Nucleus accumbens (tissue), 56 donors: ENCODE measurements at places on chromosomes 1 and 21.

- DNase-seq = no peak
Measured at GRCh38 chr1:217453816-217454215, 177.1 kb downstream of the GPATCH2 start.

- no peak for DNase-seq
Measured at GRCh38 chr1:101124405-101124804, 98.8 kb upstream of the DPH5 start.

DNA sequence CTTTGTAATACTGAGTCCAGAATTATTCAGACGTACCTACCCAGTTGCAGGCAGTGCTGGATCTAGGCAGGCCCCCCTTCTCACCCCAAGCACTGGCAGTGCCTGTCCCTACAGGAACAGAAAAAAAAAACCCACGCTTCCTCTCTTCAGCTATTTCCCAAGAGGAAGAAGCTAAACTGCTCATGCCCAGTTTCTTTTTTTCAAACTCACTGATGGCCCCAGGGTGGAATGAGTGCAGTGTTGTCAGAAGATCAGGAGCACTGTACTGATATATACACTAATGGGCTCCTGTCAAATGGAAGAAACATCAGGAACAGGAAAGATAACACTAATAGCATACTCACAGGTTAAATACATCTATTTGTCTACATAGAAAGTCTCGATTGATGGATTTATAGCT, 28.2 kb upstream of the DOCK7 start:
- DNase-seq = no peak

- no peak for DNase-seq
Measured at GRCh38 chr1:207286786-207287468, 34.6 kb upstream of the CD55 start.

DNA sequence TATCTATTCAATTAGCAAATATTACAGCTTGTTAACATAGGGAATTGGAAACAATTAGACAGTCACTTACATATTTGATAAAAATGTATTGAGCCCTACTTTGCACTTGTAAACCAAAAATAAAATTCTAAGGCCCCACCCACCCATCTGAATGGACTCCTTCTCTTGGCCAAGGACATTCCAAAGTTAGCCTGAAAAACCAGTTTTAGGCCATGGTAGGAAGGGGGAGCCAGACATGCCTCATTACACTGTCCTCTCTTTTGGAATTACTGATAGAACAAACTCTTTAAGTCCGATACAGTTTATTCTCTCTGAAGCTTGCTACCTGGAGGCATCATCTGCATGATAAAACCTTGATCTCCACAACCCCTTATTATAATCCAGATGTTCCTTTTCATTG, 28.0 kb upstream of the TSPAN2 start:
- no peak for DNase-seq

GRCh38 chr1:40162753-40163441, 1.7 kb downstream of the RLF start:
- no peak for DNase-seq

DNA sequence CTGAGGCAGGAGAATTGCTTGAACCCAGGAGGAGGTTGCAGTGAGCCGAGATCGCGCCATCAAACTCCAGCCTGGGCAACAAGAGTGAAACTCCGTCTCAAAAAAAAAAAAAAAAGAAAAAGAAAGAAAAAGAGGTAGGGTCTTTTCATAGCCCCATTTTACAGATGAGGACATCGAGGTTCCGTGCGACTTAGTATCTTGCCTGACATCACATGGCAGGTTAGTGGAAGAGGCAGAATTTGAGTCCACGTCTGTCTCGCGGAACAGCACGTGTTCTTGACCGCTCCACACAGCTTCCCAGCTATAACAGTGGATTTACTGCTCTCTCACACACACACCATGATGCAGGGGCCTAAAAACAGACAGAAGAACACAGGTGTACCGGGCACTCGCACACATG, 1.1 kb downstream of the CTRC start:
- no peak for DNase-seq

DNA sequence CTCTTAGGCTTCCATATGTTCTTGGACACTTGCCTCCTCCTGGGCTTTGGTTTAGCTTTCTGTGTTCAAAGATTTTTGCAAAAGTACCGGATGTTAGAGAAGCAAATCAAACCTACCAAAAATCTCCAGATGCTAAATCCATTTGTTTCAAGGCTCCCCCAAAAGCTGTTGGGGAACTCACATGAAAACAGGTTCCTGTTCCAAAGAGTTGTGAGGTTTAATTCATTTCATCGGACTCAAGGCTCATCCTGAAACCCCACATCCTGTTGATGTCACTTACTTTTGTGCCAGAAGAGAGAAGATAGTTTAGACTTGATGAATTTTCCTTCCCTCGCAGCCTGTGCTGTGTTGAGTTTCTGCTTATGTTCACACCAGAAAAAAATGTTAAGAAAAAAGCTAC, 41.7 kb upstream of the RXRG start:
- no peak for DNase-seq

DNA sequence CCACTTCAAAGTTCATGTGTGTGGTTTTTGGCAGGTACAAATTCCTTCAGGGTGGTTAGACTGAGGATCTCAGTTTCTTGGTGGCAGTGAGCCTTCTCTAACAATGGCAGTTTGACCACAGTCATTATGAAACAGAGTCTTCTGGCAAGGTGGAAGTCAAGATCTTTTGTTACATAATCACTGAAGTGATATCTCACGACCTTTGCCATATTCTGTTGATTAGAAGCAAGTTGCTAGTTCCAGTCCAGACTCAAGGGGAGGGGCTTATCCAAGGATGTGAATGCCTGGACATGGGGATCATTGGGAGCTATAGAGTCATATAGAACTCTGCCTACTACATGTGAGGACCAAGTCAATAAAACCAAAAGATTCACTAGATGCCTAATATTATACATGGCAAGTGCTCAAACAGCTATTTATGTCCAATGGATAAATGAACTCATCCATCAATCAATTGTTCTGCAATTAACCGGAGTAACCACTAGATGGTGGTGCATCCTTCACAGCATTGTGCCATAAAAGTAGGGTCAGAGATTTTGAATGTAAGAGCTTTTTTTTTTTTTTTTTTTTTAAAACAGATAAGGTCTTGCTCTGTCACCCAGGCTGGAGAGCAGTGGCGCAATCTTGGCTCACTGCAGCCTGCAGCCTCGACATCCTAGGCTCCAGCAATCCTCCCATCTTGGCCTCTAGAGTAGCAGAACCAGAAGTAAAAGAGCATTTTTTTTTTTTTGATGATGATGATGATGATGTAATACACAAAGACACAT, 131.9 kb downstream of the CRB1 start:
- DNase-seq = no peak

DNA sequence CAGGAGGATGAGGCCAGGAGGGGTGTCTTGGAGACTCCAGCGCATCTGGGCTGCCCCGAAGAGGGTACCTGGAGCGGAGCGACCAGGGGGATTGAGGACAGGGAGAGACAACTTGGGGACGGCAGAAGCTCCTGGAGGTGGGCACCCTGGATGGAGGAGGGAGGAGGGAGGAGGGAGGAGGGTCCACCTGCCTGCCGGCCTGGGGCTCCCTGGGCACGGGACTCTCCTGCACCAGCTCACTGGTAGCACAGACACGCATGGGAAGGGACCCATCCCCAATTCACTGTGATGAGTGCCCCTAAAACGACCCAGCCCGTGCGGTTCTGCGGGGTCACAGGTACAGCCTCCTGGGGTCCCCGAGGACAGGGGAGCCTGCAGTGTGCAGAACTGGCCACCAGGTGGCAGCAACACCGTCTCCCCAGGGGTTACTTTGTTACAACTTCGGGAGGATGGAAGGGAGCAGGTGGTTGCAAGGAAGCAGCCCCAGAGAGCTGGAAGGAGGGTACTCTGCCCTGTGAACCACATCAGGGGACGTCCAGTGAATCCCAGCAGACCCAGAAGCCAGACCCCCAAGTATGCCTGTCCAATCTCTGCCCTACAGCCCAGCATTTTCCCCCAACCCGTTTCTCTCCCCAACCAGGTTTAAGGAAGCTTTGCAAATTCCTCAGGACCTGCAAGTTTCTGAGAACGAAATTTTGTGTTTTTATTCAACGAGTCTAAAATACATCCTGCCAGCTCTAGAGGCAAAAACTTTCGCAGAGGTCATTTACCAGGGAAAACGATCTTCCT, 482.4 kb downstream of the NPHP4 start:
- peak; percentile 22 for DNase-seq

DNA sequence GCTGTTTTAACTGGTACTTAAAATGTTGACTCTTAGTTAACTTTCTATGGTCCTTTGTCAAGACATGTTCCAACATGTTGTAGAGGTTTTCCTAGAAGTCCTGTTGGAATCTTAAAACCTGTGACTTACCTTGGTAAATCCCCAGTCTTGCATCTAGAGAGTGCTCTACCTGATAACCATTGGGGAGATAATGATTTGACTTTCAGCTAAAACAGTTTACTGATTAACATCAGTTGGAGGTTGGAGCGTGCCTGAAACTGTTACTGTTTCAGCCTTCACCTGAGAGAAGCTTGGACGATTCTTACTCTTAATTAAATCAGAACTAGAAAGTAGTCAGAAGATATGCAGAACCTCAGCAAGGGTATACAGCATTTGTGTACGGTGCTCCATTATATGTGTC, 8.8 kb downstream of the MDM4 start:
- no peak for DNase-seq

DNA sequence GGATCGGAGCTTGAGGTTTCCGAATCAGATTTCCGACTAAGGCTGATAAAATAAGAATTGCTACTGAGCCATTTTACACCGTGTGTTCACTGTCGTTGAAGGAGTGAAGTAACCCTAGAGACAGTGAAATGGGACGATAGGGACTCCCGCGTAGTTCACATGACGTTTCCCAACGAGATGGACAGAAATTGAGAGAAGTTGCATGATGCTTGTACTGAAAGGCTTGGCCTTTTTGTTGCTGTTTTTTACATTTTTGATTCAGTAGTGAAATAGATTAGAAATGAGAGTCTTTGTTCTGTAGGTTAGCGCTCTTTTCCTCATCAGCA, 1.2 kb downstream of the KHDRBS1 start:
- DNase-seq = no peak

- no peak for DNase-seq
Measured at GRCh38 chr1:89644119-89644814, 11.3 kb downstream of the LRRC8C start.

- no peak for DNase-seq
Measured at GRCh38 chr1:15578921-15579682, 5.7 kb downstream of the AGMAT start.

DNA sequence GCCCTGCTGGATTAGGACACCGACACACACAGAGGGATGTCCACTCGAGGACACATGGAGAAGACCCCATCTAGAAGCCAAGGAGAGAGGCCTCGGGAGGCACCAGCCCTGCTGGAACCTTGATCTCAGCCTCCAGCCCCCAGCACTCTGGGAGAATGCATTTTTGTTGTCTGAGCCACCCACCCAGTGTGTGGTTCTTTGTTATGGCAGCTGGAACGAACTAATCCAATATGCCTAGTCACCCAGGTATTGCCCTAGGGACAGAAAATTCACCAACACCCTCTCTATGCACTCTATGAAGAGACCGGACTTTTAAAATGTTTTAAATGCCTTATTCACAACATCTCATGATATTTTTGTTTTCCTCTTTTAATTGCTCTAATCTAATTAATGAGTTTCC, 117.4 kb downstream of the CRYAA start:
- no peak for DNase-seq

- DNase-seq = no peak
Measured at GRCh38 chr1:107464827-107465226, 324.0 kb downstream of the NTNG1 start.

DNA sequence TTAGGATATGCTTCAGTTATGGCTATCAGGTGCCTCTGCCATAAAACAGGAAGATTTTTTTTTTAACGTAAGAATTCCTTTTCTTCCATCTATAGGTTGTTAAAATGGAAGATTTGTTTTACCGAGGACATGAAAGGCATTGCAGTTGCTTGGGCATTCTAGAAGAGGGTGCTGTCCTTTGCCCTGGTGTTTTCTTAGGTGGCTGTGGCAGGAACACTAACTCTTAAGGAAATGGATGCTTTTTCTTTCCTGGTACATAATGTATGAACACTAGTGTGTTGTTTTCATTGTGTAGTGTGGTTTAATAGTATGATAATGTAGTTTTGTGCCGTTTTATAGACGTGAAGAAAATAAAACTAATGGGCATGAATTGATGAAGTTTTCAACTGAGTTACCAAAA, 47.2 kb downstream of the UCK2 start:
- DNase-seq = no peak

GRCh38 chr1:54614024-54614423, 9.3 kb downstream of the FAM151A start:
- no peak for DNase-seq

DNA sequence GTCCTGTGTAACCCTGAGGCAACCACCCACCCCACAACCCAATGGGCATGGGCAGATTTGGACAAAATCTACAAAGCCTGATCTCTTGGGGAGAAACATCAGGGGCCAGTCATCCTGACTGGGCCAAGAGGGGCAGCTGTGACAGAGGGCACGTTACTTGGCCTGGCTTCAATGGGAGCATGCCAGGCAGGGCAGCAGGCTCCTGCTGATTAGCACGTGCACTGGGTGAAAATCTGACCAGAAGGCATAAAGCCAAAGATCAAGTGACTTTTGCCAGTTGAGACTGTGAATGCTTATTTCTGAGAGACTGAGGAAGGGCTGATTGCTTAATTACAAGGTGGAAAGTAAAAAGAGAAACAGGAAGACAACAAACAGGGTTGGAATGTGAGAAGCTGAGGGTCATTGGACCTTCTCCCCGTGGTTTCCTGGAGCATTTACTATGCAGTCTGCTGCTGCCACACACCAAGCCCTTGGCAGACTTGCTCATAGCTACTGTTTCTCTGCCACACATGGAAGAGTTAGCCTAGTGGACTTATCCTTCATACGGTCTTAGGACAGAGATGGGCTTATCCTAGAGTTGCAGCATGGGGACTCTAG, 39.8 kb upstream of the TNR start:
- no peak for DNase-seq

- no peak for DNase-seq
Measured at GRCh38 chr1:176604461-176604860, 141.5 kb downstream of the PAPPA2 start.

GRCh38 chr1:157162345-157162744, 24.1 kb upstream of the ETV3 start:
- no peak for DNase-seq

DNA sequence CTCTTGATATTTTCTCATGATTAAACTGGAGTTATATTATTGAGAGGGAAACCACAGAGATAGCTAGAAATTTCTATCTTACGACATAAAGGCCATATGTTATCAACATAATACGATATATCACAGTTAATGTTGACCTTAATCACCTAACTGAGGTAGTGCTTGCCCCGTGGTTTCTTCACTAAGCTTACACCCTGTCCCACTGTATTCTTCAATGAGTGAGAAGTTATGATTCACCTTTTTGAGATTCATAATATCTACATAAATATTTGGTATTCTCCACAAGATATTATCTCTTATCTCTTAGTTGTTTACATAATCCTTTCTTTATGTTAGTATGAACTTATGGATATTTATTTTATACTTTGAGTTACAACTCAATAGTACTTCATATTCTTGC, 1714.1 kb downstream of the BRINP3 start:
- DNase-seq = no peak

DNA sequence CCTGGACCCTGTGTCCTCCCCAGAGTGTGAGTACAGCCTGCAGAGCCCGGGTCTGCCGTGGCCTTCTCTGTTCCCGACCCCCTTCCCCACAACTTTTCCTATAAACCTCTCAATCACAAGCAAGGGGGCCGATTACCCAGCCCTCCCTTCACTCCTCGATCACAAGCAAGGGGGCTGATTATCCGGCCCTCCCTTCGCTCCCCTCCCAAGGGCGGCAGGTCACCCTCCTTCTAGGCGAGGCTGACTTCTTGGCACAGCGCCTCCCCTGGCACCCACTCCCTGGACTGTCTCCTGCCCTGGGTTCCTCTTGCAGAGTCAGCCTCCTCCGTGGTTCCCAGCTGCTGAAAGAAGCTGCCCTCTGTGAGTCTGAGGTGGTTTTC, 12.3 kb upstream of the LDLRAP1 start:
- no peak for DNase-seq
